Left cardiac atrium (tissue), 4 donors: ENCODE measurements at places on chromosomes 16 and 17. TPM values are rescaled to one million over a fixed set of nuclear protein-coding genes. Genes with fewer than 3 reads are reported as not detected.

Gene RAB37
- total RNA-seq = 3.2 TPM

Gene MT4
- total RNA-seq = not detected

Gene KRT40
- not detected for total RNA-seq

Gene MT1G
- total RNA-seq = 3.6 TPM

Gene PPL
- 15.8 TPM for total RNA-seq

Gene TNFRSF17
- total RNA-seq = not detected

Gene RCVRN
- total RNA-seq = not detected

Gene SCNN1B
- 0.91 TPM for total RNA-seq

Gene ALDH3A1
- 0.21 TPM for total RNA-seq

Gene NACA2
- total RNA-seq = not detected

Gene NPB
- total RNA-seq = 0.21 TPM

Gene MYLK3
- 333 TPM for total RNA-seq

Gene PMFBP1
- 0.32 TPM for total RNA-seq

Gene SULT1A1
- total RNA-seq = 23.1 TPM

Gene GDPD1
- total RNA-seq = 4.3 TPM

Gene PRM3
- total RNA-seq = not detected

Gene SSTR5
- 10.7 TPM for total RNA-seq

Gene TMEM235
- not detected for total RNA-seq

Gene TMC5
- total RNA-seq = 0.41 TPM

Gene TMC6
- total RNA-seq = 24.9 TPM

Gene IRX6
- 0.34 TPM for total RNA-seq

Gene CRYM
- 124 TPM for total RNA-seq

Gene ABCC3
- total RNA-seq = 1.4 TPM

Gene MIEN1
- 48.7 TPM for total RNA-seq

Gene NHERF2
- 164 TPM for total RNA-seq

Gene TMEM97
- 5.4 TPM for total RNA-seq

Gene TEX19
- not detected for total RNA-seq

Gene C16orf74
- 2.3 TPM for total RNA-seq

Gene MRM3
- 14.9 TPM for total RNA-seq

Gene CHRNE
- total RNA-seq = 118 TPM

Gene GP1BA
- 0.13 TPM for total RNA-seq

Gene RNF157
- total RNA-seq = 11.1 TPM

Gene KRTAP9-8
- total RNA-seq = not detected

Gene EXOC3L1
- total RNA-seq = 2.0 TPM

Gene SLC5A2
- total RNA-seq = not detected

Gene RGS11
- 14.8 TPM for total RNA-seq

Gene TLCD2
- 3.7 TPM for total RNA-seq

Gene GGT6
- not detected for total RNA-seq

Gene SLFN14
- not detected for total RNA-seq

Gene STH
- total RNA-seq = not detected

Gene ABCA8
- 72.2 TPM for total RNA-seq

Gene OTOA
- not detected for total RNA-seq

Gene NUP93
- total RNA-seq = 38.6 TPM

Gene SYCE1L
- 1.1 TPM for total RNA-seq

Gene CENPX
- total RNA-seq = 37.2 TPM

Gene ACAP1
- 20.4 TPM for total RNA-seq

Gene TSPOAP1
- 8.8 TPM for total RNA-seq

Gene CD300LB
- 0.32 TPM for total RNA-seq

Gene KRT9
- not detected for total RNA-seq

Gene COX4I1
- total RNA-seq = 1,590 TPM

Gene PIP4K2B
- 42.0 TPM for total RNA-seq

Gene ADAMTS18
- 0.18 TPM for total RNA-seq

Gene CCL7
- total RNA-seq = not detected
